H54 (cell line): ENCODE measurements at places on chromosomes 11 and 22.

DNA sequence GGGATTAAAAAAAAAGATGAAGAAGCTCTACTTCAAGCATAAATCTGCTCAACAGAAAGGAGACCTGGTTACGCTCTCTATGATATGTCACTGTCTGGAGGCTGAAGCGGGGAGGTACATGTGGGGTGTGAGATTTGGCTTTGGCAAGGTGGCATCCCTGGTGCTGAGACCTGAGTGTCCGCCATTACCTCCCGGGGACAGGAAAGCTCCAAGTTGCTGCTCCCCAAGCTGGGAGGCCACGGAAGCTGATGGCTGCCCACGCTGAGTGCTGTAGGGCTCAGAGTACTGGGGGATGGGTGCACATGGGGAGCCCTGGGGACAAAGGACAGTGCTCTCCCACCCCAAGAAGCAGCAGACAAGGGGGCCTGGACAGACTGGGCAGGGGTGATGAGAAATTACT, 167.9 kb downstream of the DSCAML1 start:
- no peak for DNase-seq

- peak; percentile 13 for DNase-seq
These were observed 9.8 kb downstream of the PRMT3 start for GRCh38 chr11:20397281-20397680.

DNA sequence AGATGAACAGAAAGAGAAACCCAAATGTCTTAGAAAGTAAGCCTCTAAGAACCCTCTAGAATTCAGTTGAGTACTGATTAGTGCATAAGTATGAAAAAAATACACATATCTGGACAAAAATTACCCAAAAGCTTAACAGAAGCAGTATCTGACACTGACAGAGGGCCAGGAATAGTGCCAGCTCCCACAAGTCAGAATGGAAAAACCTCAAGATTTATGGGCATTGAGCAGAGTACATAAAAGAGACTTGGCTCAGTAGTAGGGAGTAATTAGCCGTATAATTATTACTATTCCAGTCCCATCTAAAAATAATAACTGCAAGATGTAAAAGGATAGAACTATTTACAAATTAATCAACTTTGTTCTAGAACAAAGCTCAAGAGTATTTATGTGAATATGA, 834.5 kb downstream of the FAM181B start:
- no peak for DNase-seq

- no peak for DNase-seq
These were observed 46.9 kb downstream of the DKK3 start for GRCh38 chr11:11961399-11962028.

- DNase-seq: peak; percentile 38
These were observed 11.4 kb upstream of the BARX2 start for GRCh38 chr11:129364143-129364654.
